ENCODE measurements at places on chromosomes 5 and 9. TPM values are rescaled to one million over a fixed set of nuclear protein-coding genes. Genes with fewer than 3 reads are reported as not detected.

Gene C7
- total RNA-seq = not detected

Gene ZFP37
- 3.5 TPM for total RNA-seq

GRCh38 chr5:54944364-54944763 is 41.0 kb downstream of the ESM1 start:
- H3K4me1 ChIP-seq = no peaks in the 10 kb centered on the region
- H3K27me3 ChIP-seq = peaks cover 55% of the 10 kb centered on the region
- DNase-seq = peak; percentile 50
- H3K4me3 ChIP-seq = no peak overlapping the region
- H3K36me3 ChIP-seq = no peaks in the 10 kb centered on the region

DNA sequence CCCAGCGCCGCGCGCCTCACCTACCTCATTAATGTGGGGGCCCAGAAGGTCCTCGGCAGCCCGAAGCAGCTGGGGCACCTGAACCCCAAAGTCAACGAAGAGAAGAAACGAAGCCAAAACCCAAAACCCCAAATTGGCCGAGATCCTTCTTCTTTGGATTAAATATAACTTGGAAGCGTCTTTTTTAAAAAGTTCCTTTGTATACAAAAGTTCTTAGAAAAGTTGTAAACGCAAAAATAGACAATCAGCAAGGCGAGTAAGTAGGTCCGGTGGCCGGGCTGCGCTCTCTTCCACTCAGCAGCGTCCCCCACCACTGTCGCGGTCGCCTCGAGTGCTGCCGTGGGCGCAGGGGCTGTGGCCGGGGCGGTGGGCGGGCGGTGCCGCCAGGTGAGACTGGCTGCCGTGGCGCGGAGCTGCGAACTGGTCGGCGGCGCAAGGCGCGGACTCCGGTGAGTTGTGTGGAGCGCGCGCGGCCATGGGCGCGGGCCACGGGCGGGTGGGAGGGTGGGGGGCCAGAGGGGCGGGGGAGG is 360 bp downstream of the KLF4 start:
- peak; percentile 20 for DNase-seq
- peak overlapping the region; percentile 96 for H3K27ac ChIP-seq
- H3K27me3 ChIP-seq = no peaks in the 10 kb centered on the region
- H3K4me1 ChIP-seq = peaks cover 19% of the 10 kb centered on the region
- peaks cover 47% of the 10 kb centered on the region for H3K36me3 ChIP-seq

DNA sequence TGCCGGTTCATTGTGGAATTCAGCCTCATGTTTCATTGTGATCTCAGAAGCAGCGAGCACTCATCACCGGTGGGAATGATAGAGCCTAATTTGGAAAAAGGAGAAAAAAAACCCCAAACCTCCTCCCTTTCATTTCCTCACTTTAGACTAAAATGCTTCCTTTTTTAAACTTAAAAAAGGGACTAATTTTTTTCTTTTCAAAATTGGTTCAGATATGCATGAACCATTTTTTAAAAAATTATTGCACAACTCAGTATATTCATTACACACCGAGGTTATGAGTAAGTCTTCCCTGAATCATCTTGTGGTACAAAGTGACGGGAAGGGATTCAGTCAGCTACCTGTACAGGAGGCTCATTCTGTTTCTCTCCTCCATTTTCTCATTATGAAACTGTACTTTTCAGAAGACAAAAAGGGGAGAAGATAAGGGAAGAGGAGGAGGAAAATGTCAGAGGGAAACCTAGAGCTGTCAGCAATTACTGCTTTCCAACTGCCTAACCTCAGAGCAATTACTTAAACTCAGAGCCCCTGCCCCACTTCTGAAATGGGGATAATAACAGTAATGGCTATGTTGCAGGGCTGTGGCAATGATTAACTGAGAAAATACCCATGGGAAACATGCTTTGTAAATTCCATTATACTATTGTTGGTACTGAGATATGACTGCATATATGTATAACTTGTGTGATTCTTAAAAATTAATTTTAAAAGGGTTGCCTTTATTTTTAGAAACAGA is 24.0 kb downstream of the GALNT10 start:
- H3K4me1 ChIP-seq = peaks cover 27% of the 10 kb centered on the region
- peaks cover 7% of the 10 kb centered on the region for H3K36me3 ChIP-seq
- H3K27me3 ChIP-seq = no peaks in the 10 kb centered on the region
- peak overlapping the region; percentile 63 for H3K4me3 ChIP-seq
- DNase-seq = peak; percentile 92

DNA sequence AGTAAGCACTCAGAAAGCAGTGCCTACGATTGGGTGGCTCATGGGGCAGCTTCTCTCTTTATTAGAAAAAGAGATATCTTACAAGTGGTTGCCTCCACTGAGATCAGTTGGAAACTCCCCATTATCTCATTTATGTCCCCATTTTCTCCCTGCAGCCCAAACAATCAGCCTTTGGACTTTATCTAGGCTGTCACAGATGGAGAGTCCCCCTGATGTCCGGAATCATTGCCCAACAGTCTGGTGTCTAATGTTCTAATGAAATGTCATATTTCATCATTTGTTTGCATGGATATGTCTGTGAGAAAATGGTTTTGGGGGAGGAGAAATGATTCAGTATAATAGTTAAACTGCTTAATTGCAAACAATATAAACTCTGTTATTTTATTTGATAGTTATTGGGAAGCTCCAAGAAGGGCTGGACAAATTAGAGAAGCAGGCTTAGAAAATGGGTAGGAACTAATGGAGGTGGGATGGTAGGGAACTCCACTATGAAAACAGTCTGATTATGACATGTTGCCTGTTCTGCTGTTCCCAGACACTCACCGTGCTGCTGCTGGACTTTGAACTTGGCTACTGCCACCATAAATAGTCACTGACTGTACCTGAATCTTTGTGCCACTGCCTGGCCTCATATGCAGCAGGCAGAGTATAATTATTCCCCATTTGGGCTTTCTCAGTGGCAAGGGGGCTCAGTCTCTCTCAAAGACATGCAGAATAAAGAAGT is 38.3 kb upstream of the SMAD5 start:
- H3K4me3 ChIP-seq = no peak overlapping the region

GRCh38 chr5:150601491-150602345 is 38.7 kb upstream of the SYNPO start:
- no peak for DNase-seq
- H3K4me3 ChIP-seq = no peak overlapping the region
- peaks cover 10% of the 10 kb centered on the region for H3K4me1 ChIP-seq
- H3K36me3 ChIP-seq = no peaks in the 10 kb centered on the region
- no peaks in the 10 kb centered on the region for H3K27me3 ChIP-seq

GRCh38 chr5:146667633-146668272 is 151.8 kb upstream of the GPR151 start:
- H3K27ac ChIP-seq = no peak overlapping the region
- H3K36me3 ChIP-seq = no peaks in the 10 kb centered on the region
- peak; percentile 24 for DNase-seq
- no peaks in the 10 kb centered on the region for H3K27me3 ChIP-seq
- H3K4me1 ChIP-seq = no peaks in the 10 kb centered on the region

GRCh38 chr9:123608104-123608503 is 252.1 kb downstream of the CRB2 start:
- H3K27ac ChIP-seq = no peak overlapping the region
- no peak overlapping the region for H3K4me3 ChIP-seq
- H3K27me3 ChIP-seq = no peaks in the 10 kb centered on the region

GRCh38 chr5:79771387-79771786 is 81.8 kb downstream of the CMYA5 start:
- H3K4me1 ChIP-seq = no peaks in the 10 kb centered on the region
- no peaks in the 10 kb centered on the region for H3K36me3 ChIP-seq
- H3K27me3 ChIP-seq = no peaks in the 10 kb centered on the region
- no peak for DNase-seq
- H3K27ac ChIP-seq = no peak overlapping the region

GRCh38 chr5:68283766-68284165 is 68.2 kb downstream of the PIK3R1 start:
- no peak overlapping the region for H3K27ac ChIP-seq
- no peak overlapping the region for H3K4me3 ChIP-seq
- no peak for DNase-seq
- H3K36me3 ChIP-seq = peaks cover 100% of the 10 kb centered on the region
- peaks cover 14% of the 10 kb centered on the region for H3K4me1 ChIP-seq

DNA sequence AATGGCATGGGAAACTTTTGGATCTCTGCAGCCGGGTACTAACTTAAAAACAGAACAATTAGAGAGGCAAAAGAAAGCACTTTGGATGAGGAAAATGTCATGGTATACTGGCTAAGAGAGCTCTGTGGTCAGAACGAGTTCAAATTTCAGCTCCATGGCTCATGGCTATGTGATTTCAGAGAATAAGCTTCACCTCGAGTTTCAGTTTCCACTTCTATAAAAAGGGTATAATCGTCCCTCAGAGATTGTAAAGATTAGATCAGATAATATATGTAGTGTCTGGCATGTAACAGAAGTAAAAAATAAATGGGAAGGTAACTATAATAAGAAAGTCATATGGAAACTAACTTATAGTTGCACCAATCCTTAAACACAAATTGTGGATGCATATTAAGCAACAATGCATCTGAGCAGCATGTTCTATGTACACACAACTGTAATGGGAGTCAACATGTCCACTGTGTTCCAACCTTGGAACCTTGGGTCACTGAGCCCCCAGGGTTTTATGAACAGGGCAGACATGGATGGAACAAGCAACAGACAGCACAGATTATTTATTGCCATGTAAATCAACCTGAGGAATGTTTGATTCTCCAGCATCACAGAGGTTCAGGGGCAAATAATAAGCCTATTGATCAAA is 145.4 kb downstream of the MAPKAP1 start:
- no peak for DNase-seq
- H3K4me1 ChIP-seq = peaks cover 4% of the 10 kb centered on the region
- H3K27me3 ChIP-seq = no peaks in the 10 kb centered on the region
- no peak overlapping the region for H3K4me3 ChIP-seq

- DNase-seq = no peak
- peaks cover 8% of the 10 kb centered on the region for H3K36me3 ChIP-seq
- no peaks in the 10 kb centered on the region for H3K4me1 ChIP-seq
- H3K4me3 ChIP-seq = no peak overlapping the region
- no peak overlapping the region for H3K27ac ChIP-seq
Measured at GRCh38 chr5:10674582-10674981, 86.5 kb downstream of the DAP start.

DNA sequence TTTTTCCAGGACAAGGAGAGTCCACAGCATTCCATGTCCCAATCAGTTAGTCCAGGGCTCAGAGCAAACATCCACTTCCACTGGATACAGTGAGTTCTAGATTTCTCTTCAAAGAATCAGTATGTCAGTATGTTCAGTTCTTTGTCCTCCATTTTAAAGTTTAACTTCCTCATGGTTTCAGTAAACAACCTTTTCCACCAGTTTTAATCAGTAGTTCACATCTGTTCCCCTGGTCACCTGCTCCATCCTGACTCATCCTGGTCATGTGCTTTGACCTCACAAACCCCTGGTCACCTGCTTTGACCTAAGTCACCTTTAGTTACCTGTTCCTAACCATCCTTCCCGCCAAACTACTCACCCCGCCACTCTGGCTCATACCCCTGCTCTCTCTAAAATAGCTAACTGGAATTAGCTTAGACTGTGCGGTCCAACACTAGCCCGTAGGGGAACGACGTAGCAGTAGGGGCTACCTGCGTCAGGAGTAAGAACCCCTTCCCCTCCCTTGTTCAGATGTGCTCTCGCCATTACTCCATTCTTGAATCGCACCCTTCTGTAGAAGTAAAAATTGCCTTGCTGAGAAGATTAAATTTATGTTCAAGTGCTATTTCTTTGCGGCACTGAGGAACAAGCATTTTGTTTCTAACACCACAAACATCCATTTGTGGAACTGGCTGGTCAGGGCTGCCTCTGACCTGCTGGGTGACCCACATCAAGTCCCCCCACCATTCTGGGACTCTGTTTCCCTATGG is 5.5 kb downstream of the ENG start:
- H3K36me3 ChIP-seq = peaks cover 4% of the 10 kb centered on the region
- no peak overlapping the region for H3K27ac ChIP-seq
- no peaks in the 10 kb centered on the region for H3K27me3 ChIP-seq
- H3K4me1 ChIP-seq = no peaks in the 10 kb centered on the region
- no peak overlapping the region for H3K4me3 ChIP-seq

GRCh38 chr5:3411363-3411762 is 184.3 kb upstream of the IRX1 start:
- H3K27ac ChIP-seq = no peak overlapping the region
- DNase-seq = no peak
- H3K27me3 ChIP-seq = no peaks in the 10 kb centered on the region
- no peaks in the 10 kb centered on the region for H3K36me3 ChIP-seq
- H3K4me3 ChIP-seq = no peak overlapping the region

DNA sequence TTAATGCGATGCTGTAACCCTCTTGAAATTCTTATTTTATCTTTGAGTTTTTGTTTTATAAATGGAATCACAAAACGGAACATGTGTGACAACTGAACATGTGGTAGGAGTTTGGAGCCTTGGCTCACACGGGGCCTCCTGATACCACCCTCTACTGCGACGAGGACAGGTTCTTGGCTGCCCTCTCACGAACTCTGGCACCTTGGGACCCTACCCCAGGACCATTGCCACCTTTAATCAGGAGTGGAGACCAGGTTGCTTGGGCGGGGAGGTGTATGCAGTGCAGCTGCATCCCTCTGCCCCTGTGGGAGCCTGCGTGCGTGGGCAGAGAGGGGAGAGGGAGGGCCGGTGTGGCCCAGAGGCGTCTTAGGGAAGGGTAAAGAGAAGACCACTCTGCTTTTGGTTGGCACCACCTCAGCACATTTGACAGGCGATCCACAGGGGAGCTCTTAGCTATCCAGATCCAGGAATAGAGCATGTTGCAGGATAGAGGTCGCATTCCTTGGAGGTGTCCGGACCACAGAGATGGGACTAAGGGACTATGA is 753.9 kb upstream of the PTPRD start:
- H3K36me3 ChIP-seq = no peaks in the 10 kb centered on the region
- H3K27me3 ChIP-seq = peaks cover 16% of the 10 kb centered on the region
- DNase-seq = no peak
- no peak overlapping the region for H3K4me3 ChIP-seq
- no peaks in the 10 kb centered on the region for H3K4me1 ChIP-seq
- H3K27ac ChIP-seq = no peak overlapping the region
